ACHN (cell line): ENCODE measurements at places on chromosomes 7 and 10.

DNA sequence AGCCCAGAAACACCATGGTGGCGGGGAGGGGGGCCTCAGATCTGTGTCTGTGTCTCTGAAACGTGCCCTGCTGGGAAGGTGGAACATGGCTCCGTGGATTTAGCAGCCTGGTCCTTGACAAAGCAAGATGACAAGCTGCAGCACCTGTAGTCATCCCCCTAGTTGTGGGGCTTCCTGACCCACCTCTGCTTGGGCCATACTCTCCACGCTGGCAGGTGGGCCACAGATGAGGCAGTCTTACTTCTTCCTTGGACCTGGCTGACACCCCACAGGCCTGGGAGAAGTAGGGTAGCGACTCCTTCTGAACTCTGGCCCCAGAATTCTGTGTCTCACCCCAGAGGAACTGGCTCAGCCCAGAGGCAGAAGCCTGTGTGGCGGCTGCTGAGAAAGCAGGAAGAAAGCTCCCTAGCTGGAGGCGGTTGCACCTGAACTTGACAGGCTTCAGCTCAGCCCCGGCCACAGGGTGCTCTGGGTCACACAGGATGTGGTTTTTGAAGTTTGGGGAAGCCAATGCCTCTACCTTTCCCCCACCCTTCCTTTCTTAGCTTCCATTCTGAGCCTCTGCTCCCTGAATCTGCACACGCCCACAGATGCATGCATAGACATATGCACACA lies 113.9 kb downstream of the ABLIM1 start:
- DNase-seq: no peak

DNA sequence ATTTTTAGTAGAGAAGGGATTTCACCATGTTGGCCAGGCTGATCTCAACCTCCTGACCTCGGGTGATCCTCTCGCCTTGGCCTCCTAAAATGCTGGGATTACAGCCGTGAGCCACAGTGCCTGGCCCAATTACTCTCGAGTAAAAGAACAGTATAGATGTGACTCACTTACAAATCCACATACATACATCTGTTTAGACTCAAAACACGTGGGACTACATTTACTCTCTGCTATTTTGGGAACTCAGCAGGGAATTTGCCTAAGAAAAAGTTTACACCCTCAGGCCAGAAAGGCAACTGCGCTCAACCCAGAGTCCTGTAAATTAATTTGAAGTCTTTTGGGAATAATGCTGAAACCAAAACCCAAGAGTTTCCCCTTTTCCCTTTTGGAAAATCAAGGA lies 289.7 kb downstream of the KLF6 start:
- DNase-seq: no peak

DNA sequence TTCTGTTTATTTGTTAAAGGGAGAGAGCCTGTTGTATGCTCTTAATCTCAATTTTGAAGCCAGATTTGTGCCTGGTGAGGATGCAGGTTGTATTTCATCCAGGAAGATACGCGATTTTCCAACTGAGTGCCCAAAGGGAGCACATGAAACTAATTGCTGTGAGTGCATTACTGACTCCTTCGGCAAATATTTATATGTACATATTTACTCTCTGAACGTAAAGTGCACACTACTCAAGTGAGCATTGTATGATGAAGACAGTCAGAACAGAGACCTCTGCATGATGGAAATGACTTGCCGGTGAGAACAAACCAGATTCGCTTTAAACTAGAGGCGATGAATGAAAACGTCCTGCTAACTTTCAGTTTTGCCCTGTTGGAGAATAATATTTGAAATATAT lies 130.1 kb downstream of the MALRD1 start:
- no peak for DNase-seq

GRCh38 chr7:82729172-82730030 lies 285.8 kb upstream of the CACNA2D1 start:
- peak; percentile 68 for DNase-seq

DNA sequence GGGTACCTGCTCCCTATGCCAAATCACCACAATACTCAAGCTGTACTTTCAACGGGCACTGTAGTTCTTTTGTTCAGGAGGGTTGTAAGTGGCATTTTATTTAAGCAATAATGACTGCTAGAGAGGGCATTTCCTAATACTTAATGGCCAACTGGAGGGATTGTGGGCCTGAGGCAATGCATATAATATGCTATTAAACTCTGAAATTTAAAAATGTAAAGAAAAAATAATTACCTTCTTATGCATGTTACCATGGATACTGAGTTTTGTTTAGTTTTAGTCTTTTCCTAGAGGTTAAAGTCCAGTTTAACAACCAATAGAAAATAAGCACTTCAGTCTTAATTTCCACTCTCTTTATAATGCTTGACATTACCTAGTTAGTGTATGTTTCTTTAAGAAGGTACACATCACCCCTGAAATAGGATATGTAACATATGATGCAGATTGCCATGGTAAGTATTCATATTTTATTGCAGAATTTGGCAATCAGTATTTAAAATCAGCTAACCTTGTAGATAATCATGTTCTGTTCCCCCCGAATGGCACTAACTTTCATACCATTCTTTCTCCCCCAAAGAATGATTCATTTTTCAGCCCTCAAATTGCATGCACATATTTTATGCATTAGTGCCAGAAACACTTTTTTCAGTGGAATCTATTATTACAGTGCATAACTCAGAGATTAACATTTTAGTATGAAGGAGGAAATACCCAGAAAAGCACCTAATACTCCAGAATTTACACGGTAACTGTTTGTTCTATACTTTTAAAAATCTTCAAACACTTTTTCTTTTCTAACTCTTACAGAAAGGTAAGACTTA lies 90.3 kb upstream of the ZNF438 start:
- no peak for DNase-seq
